ENCODE measurements at places on chromosomes 13 and 19.

GRCh38 chr13:31012655-31013024 lies 80.2 kb downstream of the TEX26 start:
- no peak for DNase-seq

DNA sequence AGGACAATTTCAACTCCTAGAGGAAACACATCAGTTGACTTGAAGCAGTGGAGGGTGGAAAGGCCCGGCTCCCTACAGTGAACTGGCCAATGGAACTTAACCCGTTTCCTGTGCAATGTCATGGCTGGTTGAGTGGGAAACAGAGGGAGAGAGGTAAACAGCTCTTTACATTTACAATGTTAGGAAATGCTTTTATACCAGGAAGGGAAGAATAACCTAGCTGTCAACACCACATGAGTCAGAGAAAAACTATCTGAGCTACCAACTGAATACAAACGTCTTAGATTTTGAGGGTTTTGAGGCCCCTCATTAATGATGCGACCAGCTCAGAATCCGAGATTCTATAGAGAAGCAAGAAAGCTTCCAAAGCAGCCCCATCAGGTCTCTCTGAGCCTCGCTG lies 36.7 kb downstream of the CARD8 start:
- no peak for DNase-seq

DNA sequence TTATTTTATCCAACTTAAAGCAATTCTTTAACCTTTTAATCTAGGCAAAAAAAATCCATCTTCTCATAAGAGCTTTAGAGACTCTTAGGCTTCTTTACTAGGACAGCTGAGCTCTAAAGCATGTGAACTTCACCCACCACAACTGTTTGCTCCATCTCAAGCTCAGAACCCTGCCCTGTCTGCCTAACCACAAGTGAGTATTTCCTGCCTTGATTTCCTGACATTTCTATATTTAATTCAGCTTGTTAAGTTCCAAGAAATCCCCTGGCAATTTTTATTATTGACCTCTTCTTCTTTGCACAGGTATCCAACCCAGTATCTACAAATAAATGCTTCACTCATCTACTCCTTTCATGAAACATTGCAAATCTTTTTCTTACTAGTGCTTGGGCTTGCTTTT lies 21.1 kb upstream of the CEACAM21 start:
- DNase-seq = no peak

GRCh38 chr13:47831265-47831664 lies 169.8 kb downstream of the SUCLA2 start:
- no peak for DNase-seq

- no peak for DNase-seq
These were observed 74.8 kb upstream of the KLHL1 start for GRCh38 chr13:70183041-70183440.

DNA sequence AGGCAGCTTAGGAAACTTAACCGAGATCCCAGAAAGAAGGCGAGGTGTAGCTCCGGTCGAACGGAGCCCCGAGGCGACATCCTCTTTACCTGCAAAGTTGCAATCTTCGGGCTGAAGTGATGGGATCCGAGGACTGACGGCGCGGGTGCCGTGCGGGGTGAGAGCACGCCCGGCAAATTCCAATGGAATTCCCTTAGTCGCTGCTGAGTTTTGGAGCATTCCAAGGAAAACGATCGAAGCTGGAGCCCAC lies 141 bp downstream of the TRPC4 start:
- DNase-seq = no peak

DNA sequence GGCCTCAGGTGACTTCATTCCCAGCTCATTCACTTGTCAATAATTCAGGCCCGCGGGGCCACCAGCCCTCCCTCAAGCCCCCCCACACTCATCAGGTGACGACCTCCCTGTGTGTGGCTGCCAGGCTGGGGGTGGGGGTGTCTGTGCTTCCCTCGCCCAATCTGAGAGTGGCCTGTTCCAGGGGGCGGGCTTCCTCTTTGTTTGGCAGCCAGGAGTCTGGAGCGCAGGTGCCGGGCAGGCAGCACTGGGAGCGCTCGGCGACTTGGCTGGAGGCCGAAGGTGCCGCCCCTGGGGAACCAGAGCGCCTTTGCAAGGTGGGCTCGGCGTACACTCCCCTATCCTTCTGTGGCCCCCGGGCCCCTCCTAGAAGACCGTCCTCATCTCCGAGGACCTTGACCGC lies 5.4 kb upstream of the ZNF98 start:
- DNase-seq = no peak

- DNase-seq = no peak
These were observed 62.6 kb upstream of the FARP1 start for GRCh38 chr13:98080280-98080679.

DNA sequence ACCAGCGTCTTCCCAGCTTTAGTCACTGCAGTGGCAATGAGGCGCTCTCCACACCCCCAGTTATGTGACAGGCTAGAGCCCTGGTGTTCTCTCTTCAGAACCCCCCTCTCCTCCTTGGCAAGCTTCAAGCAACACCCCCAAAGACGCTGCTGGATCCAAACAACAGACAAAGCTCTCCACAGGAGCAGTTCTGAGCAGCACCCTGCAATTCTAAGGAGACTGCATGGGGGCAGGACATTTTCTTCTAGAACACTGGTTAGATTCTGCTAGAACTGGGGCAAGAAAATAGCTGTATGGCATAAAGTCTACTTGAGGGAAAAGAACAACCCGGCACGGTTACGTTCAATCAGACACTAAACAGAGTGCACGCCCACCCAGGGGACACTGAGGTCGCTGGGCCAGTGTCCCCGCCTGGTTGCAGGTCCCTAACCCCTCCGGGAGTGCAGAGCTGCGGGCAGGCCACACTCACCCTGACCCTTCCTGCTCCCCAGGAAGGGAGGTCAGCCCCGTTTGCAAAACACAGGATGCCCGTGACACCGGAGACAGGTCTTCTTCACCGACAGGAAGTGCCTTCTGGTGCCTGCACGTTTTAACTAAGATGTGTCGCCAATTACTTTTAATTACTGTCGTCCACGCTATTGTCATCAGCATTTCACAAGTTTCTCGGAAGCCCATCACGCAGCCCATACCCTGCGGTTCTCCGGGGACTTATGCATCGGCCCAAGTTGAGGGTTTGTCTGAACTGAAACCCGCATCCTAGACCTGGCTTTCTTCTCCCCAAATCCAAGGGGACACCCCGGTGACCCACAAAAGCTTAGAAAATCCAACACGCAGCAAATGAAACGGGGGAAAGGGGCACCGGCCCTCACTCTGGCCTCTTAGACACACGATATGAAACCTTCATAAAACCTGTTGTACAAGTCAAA lies 943 bp downstream of the GJB6 start:
- DNase-seq = no peak

- DNase-seq = no peak
These were observed 93.4 kb downstream of the FLT1 start for GRCh38 chr13:28401303-28402056.

Data from NCI-H2081 treated with DMSO at 0.1 percent for 48 hours (cell line).